ENCODE measurements at places on chromosomes 7 and 10.

- no peak for DNase-seq
These were observed 7.1 kb downstream of the SHH start for GRCh38 chr7:155804897-155805825.

DNA sequence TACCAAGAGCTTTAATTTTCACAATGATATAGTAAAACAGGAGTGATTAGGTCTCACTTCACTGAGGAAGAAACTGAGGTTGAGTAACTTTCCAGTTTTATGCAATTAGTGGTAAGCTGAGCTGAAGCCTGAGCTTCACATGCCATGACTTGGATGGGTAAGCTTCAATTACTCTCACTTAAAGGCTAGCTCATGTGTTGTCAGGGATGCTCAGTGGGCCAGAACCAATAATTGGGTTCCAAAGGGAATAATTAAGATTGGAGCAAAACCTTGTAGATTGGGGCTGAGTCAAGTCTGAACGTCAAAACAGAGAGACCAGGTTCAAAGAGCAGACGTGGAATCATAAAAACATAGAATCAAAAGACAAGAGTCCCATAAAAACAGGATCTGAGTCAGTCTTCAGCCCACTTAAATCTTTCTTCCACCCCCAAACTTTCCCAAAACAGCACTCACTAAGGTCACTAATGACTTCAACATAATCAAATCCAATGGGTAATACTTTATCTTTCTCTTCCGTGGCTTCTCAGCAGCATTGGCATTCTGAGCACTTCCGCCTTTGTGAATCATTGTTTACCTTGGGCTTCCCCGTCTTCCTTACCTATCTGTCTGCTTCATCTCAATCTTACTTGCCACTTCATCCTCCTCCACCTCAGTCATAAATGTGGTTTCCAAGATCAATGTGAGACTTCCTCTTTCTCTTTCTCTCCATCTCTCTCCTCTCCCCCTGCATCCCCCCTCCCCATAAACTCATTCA lies 23.0 kb upstream of the EGFR start:
- DNase-seq: no peak

GRCh38 chr7:140940898-140941297 lies 16.2 kb upstream of the BRAF start:
- no peak for DNase-seq

DNA sequence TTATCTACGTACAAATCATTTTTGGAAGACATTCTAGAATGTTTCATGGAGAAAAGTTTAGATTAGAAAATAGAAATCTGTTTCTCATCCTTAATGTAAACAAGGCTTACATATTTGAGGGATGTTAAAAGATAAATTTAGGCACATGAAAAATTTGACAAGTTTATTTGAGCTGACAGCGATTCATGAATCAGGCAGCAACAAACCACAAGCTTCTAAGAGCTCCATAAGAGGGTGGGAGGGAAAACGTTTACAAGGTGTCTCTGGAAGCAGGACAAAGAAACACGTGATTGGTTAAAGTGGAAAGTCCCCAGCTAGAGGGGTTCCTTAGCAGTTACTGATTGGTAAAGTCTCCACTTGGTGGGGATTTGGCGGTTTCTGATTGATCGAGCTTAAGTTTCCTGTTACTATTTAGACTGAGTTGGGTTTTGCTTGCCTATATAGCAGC lies 228.9 kb upstream of the PITRM1 start:
- DNase-seq: no peak

DNA sequence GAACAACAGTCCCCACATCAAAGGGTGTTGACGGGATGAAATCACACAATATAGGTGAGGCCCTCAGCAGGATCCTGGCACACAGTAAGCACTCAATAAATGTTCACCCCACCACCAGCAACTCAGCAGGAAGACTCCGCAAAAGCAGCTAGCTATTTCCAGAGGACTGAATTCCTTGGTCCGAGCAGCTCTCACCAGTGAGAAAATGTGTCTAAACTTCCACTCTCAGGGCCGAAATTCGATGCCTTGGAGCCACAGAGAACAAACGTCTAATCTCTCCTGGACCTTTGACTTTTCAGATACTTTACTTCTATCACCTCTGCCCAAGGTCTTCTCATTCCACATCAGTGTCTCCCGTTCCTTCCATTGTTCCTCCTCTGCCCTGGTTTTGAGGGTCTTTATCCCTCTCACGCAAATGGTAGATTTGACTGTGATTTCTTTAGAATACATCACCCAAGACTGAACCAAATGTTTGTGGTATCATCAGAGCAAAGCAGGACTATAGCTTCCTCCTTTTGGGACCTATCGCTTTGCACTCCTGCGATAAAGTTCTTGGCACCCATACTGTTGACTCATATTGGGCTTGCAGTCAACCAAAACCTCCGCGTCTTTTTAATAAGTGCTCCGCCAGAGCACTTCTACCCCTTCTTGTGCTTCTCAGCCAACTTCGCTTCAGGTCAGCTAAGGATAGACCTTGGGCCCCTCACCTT lies 903 bp upstream of the NT5C2 start:
- no peak for DNase-seq

Measured in cerebellar nuclear complex (tissue), 1 donor.